NCI-H2081 treated with DMSO at 0.1 percent for 48 hours (cell line): ENCODE measurements at places on chromosomes 12 and 14.

DNA sequence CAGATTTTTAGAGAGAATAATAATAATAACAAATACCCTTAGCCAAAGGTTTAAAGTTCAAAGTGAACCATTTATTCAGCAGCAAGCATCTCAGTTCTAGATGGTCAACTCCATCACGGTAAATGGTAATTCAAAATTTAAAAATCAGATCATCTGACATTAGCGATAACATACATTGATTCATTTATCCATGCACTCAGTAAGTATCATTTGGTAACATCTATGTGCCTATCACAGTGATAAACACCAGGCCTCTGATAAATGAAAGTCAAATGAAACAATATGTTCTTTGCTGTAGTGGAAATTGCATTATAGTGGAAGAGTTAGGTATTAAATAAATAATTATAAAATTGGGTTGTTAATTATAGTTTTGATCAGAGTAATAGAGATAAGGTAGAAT lies 108.8 kb downstream of the CNTN1 start:
- no peak for DNase-seq

DNA sequence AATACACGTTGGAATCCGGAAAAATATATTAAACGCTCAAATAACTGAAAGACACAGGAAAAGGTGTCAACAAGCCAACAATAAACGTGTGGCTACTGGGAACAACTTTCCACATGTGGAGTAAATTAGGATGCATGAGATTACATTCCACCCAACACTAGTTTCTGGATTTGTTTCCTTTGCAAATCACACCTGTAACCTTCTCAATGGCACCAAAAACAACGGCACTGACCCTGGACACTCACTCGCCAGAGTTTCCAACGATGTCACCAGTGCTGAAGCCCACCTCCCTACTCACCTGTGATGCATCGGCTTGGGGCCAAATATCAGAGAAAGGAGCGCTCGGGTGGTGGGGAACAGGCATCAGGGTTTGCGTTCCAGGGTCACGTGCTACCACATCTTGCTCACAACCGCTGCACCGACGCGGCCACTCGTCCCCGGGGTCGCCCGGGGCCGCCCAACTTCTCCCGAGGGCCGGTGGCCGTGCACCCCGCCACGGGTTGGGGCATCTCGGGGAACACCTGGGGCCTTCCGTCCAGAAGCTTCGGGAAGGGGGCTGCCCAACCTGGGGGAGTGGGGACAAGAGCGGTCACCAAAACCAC lies 629 bp downstream of the PRDM4 start:
- no peak for DNase-seq

DNA sequence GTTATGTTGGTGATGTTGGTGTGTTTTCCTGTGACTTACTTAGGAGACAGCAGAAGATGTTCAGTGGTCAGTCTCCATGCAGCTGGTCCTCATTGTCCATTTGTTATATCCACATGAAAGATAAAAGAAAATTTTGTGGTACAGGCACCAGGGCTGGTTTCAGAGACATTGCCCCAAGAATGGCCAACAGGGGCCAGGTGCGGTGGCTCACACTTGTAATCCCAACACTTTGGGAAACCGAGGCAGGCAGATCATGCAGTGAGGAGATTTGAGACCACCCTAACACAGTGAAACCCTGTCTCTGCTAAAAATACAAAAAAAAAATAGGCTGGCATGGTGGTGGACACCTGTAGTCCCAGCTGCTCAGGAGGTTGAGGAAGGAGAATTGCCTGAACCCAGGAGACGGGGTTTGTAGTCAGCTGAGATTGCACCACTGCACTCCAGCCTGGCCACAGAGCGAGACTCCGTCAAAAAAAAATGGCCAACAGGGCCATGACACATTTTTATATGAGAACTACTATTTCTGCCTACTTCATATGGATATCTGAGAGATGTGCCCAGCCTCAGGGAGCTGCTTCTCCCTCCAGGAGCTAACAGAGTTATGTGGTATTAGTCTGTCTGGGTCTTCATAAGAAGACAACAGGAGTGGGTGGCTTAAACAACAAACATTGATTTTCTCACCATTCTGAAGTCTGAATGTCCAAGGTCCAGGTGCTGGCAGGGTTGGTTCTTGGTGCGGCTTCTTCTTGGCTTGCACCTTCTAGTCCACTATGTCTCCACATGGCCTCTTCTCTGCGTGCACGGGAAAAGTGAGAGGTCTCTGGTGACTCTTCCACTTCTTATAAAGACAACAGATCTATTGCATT lies 821.7 kb downstream of the TMEM121 start:
- DNase-seq = no peak

DNA sequence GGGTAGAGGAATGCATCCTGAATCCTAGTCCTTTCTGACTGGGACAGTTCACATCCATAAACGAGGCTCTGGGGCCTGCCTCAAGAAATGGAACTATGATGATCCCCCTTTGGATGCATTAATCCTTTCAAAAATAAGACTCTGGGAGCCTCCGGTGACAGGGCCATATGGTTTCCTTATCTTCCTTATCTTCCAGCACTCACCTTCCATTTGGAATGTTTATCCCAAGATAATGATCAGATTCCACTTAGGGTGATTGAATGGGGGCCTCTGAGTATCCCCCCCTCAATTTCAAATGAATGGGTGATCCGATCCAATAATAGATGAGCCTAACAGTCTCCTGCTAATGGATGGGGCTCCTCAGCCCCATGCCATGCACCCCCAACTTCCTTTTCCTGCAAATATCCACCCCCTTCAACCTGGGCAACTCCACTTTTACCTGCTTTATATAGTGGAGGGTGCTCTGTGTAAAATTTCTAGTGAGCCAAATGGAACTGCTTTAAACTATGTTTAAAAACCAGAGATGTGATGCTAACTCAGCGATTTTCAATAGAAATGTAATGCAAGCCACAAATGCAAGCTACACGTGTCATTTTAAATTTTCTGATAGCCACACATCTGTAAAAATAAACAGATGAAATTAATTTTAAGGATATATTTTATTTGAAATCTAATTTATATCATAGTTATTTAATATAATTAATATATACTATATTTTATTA lies 157.8 kb downstream of the ZFP36L1 start:
- no peak for DNase-seq

GRCh38 chr14:75558440-75558839 lies 20.0 kb upstream of the FLVCR2 start:
- DNase-seq = no peak

GRCh38 chr12:7045913-7046312 lies 14.6 kb upstream of the C1S start:
- DNase-seq = no peak

- DNase-seq = no peak
Measured at GRCh38 chr14:23641180-23641914, 5.2 kb downstream of the DHRS2 start.

- DNase-seq = no peak
Measured at GRCh38 chr12:32561931-32562341, 117.2 kb upstream of the DNM1L start.

DNA sequence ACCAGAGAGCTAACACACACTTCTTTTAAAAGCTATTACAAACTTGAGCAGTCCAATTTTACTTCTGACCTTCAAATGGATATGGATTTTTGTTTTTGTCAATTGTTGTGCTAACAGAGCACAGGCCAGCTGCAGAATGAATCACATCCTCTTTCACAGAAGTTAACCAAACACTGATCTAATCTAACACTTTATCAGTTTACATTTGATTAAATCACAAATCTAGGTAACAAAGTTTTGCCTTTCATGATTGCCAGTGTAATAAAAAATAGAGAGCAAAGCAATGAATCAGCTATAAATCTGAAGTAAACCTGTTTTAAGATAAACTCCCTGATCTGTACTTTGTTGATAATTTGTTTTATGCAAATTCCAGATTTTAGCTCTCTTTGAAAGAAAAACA lies 273.1 kb upstream of the RGS6 start:
- DNase-seq = no peak

GRCh38 chr12:5138256-5138655 lies 94.6 kb downstream of the KCNA5 start:
- DNase-seq = no peak

DNA sequence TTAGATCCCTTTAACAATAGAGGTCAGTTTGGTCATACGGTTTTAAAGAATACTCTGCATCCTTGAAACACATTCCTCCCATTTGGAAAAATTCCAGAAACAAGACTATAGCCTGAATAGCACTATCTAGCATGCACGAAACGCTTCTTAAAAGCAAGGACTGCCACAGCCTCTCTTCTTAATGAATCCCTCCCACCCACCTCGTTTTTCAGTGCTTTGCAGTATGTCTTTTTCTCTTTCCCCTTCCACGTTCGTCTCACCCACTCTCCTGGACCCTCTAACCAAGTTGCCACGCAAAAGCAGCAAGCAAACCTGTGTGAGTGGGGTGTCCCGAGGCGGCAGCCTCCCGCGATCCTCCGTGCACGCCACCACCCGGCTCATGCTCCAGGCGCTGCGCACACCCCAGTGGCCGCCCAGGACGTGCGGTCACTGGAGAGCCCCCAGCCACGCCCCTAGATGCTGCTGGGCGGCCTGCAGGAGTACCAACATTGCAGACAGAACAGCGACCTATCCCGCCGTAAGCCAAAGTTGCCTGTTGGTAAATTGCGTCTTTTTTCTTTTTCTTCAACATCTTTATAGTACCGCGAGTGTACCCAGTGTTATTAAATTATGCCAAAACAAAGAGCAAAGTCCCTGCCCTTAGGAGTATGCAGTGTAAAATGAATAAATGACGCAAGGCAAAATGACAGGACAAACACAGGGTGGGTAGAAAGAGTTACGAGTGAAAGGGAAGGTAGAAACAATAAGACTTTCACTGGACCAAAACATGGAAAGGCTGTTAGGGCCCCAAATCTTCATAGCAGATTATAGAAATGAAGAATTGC lies at the start of gene SLC38A4:
Gene SLC38A4 (minus strand): TSS at position 407 of the 824 bp plus-strand sequence. CDS start 32,926 bp downstream, outside the sequence.
- no peak for DNase-seq

DNA sequence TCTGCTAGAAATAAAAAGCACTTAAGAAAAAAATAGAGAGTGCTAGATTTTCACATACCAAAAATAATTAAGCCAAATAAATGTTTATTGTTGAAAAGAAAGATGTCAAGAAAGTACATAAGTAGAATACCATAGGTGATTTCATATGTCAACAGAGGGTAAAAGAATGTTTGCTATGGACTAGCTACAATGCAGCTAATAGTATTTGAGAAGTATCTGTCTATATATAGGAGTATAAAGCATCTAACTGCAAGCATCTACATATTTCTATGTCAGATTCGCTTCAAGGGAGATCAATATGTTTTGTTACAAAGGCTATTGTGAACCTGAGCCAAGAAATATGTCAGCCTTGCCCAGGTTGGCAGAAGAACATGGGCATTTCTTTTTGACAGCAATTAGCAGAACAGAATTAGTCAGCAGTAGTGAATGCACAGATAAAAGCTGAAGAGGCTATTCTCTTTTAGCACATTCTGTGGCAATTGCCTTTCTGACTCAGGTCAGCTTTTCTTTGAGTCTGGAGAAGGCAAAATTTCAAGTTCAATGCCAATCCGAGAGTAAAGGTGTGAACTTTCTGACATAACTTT lies 140.1 kb downstream of the ALG10B start:
- DNase-seq = no peak

GRCh38 chr12:124679047-124679446 lies 111.6 kb upstream of the NCOR2 start:
- no peak for DNase-seq

- DNase-seq = no peak
Measured at GRCh38 chr12:132447731-132448462, 42.1 kb upstream of the FBRSL1 start.

DNA sequence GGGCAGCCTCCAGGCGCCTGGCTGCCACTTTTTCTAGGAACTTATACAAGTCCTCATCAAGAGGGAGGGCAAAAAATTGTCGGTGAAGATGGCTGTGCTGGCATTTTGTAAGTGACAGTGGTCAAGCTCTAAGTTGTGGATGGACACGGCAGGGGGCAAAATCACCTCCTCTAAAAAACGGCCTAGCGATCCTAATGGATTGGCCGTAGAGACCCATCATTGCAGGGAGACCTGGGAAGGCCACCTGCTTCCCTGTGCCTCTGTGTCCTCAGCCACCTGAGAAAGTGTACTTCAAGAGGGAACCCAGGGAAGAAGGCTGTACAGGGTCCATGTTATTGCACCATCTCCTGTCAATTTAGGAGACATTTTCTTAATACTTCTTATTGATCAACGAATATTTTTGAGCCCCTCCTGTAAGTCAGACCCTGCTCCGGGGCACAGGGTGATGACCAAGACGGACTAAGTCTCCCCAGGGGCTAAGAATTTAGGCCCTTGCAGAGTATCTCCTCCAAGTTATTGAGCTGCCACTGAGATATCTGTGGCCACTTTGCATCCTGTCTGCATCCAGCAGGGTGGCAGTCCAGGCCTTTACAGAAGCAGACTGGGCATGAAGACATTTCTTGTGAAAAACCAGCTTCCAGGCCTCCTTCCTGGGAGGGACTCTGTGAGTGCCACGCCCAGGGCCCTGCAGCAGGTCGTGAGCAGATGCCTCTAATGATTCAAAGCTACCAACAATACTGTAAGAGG lies 40.5 kb downstream of the PSMA6 start:
- no peak for DNase-seq

DNA sequence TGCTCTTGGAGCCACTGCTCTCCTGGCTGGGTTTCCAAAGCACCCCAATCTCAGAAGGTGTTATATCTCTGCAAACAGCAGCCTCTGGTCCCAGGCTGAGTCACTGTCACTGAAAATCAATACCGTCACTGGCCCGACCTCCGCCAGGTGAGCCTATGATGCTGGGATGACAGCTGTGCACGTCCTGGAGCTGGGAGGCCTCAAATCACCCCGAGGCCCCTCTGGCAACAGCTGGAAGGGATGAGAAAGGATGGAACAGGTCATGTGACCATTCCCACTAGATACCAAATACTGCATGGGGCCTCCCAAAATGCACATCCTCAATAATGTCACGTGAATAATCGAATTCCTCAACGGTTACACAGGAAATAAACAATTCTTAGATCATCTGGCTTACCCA lies 190.8 kb downstream of the TTC7B start:
- DNase-seq = no peak

- no peak for DNase-seq
Measured at GRCh38 chr12:28035500-28035899, 63.0 kb upstream of the PTHLH start.

DNA sequence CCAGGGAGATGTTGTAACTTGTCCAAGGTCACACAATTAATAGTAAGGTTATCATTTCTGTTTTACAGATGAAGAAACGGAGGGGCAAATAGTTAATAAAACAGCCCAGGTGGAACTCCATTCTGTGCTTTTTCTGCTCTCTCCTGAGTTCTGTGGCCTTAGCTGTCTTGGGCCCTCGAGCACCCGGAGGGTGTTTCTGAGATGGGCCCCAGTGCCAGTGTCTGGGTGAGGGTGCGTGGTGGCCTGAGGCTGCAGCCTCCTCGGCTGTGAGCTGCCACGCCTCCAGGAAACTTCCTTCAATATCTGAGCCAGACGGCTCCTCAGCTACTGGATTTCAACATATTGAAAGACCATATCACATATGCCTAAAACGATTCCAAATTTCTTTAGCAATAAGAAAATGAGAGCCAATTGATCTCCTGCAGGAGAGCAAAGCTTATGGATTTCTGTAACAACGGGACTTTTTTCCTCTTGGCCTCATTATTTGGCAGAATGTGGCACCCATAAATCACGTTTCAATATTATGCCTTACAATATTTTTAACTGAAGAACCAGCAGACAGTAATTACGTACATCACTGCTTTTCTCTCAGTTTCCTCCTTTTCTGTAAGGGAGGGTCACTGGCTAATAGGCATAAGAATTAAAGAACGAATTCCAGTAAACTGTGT lies 74.8 kb upstream of the DICER1 start:
- no peak for DNase-seq

GRCh38 chr12:50727466-50727865 lies 36.4 kb upstream of the ATF1 start:
- DNase-seq = no peak
